A549 treated with DMSO at 1 μM for 4 hours (cell line): ENCODE measurements at places on chromosomes 1 and 21. TPM values are rescaled to one million over a fixed set of nuclear protein-coding genes. Genes with fewer than 3 reads are reported as not detected.

NDUFS2 gene
- 76.9 to 109 TPM (median 79.7 TPM) in 5 replicates for total RNA-seq

ASAP3 gene
- total RNA-seq: 2.5 to 3.6 TPM (median 3.1 TPM) in 5 replicates

ATP1A2 gene
- total RNA-seq: 0.02 to 0.06 TPM (median 0.03 TPM) in 3 of 5 replicates, not detected in the others

KRTAP6-3 gene
- not detected in 5 replicates for total RNA-seq

ETNK2 gene
- total RNA-seq: 3.2 to 3.9 TPM (median 3.5 TPM) in 5 replicates

HSF2BP gene
- total RNA-seq: 1.2 to 2.0 TPM (median 1.6 TPM) in 5 replicates

VANGL2 gene
- 0.84 to 1.3 TPM (median 1.2 TPM) in 5 replicates for total RNA-seq
